ENCODE measurements at places on chromosomes 7 and 10.

DNA sequence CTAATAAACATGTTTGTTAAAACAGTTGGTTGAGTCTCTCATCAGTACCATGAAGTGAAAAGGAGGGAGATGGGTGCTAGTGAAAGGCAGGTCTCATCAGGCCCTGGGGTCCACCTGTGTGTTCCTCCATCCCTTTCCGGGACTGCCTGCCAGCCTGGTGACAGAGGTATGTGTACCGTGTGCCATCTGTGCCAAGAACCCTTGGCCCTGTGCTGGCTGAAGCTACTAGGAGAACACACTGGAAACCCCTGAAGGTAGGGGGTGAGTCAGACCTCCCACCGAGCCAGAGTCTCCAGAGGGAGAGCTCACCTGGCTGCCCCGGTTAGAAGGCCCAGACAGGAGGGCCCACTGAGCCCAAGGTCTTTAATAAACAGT lies 2.3 kb downstream of the DDIT4 start:
- no peak for DNase-seq

DNA sequence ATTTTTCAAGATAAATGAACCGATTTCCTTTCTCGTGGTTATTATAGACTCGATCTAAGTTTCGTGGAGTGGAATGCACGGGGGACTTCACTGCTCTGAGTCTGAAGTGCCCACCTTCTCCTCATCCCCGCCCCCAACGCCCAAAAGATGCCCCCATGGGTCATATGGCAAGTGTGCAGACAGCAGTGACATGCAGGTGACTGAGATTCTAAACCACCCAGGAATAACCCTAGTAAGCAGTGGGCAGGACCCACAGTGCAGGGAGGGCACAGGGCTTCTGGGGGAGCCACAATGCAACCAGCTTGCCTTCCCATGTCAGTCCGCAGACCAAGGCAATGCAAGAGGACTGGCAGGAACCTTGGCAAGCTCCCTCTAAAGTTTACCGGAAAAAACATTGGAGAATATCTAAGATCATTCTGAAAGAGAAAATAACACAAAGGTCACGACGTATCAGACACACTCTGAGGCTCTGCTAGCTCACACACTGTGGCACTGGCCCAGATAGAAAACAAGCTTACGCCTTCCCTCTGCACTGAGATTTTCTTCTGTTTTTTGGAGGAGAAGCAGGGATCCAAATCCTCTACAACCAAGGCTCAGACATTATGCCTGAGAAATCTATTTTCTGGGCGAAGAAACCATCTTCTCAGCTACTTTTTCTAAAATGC lies 239.6 kb downstream of the MAD1L1 start:
- no peak for DNase-seq

- DNase-seq: no peak
Observed at GRCh38 chr7:33720139-33720538, 185.2 kb upstream of the BMPER start.

- no peak for DNase-seq
Observed at GRCh38 chr10:128461991-128462390, 335.8 kb upstream of the MKI67 start.

- no peak for DNase-seq
Observed at GRCh38 chr10:11331726-11332125, 279.7 kb downstream of the USP6NL start.

DNA sequence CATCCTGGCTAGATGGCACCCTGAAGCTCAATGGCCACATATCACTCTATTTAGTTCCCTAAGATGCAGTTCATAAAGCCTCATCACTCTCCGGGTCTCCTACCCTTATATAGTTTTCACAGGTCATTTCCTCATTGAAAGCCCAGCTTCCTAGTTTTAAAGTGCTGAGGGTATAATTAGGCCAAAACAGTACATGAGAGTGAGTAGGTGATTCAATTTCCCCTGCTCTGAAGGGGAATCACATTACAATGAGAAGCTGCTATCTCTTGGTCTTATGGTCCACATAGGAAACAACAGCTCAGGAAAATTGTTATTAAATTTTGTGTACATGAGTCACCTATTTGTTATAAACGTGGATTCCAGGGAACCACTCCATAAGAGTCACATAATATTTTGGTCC lies 162.0 kb downstream of the SEMA3E start:
- no peak for DNase-seq

- no peak for DNase-seq
Observed at GRCh38 chr10:80523773-80524172, 13.9 kb upstream of the SH2D4B start.

DNA sequence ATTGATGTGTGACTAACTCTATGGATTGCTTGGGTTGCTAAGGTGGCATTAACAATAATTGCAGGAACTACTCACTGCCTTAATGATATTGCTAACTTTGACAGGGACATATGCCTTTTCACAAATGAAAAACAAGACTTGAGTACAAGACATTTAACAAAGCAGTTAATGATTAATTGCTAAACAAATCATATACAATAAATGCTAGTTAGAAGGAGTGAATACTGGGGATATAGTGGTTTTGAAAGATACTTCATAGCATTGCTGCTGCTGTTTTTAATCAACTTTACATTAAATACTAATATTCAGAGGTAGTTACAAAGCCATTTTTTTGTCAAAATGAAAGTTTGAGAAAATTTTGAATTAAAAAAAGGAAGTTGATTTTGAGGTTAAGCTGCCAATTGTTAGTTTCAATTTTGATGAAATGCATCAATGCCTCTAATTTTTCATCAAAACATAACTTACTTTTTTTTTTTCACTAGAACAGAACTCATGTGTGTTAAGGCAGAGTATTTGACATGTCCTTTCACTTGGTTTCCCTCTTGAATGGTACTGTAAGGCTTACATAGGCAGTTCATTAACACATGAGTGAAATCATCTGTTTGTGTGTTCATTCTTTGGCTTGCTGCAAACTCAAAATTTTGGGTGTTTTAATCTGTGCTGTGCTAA lies 106.2 kb upstream of the SEMA3D start:
- DNase-seq: no peak

GRCh38 chr7:84194484-84195271 lies at the start of gene SEMA3A:
Gene SEMA3A, minus strand, starts transcription at chr7:84194789. Its CDS starts 203 bp downstream, at chr7:84194586.
- DNase-seq: no peak

DNA sequence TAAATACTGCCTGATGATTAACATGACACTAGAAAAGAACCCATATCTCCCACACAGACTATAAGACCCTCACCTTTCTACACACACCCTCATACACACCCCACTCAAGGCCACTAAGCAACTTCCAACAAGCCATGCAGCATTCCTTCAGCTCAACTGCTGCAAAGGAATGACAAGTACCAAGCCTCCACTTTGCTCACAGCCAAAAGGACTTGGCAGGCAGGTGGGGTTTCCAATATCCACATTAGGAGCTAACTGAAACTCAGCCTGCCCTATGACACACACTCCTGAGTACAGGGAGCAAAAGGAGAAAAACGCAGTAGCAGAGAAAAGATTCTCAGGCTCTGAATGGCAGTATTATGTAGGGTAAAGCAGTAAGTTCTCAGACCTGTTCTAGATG lies 13.4 kb downstream of the USP54 start:
- DNase-seq: no peak

GRCh38 chr10:11874568-11875493 lies 51.7 kb downstream of the PROSER2 start:
- DNase-seq: peak; percentile 24

- DNase-seq: peak; percentile 28
Observed at GRCh38 chr7:103343758-103344452, 662 bp downstream of the DNAJC2 start.
